ENCODE measurements at places on chromosomes 6 and 20.
A peak's percentile ranks its signal among the peaks of the same experiment; 100 is the strongest.

DNA sequence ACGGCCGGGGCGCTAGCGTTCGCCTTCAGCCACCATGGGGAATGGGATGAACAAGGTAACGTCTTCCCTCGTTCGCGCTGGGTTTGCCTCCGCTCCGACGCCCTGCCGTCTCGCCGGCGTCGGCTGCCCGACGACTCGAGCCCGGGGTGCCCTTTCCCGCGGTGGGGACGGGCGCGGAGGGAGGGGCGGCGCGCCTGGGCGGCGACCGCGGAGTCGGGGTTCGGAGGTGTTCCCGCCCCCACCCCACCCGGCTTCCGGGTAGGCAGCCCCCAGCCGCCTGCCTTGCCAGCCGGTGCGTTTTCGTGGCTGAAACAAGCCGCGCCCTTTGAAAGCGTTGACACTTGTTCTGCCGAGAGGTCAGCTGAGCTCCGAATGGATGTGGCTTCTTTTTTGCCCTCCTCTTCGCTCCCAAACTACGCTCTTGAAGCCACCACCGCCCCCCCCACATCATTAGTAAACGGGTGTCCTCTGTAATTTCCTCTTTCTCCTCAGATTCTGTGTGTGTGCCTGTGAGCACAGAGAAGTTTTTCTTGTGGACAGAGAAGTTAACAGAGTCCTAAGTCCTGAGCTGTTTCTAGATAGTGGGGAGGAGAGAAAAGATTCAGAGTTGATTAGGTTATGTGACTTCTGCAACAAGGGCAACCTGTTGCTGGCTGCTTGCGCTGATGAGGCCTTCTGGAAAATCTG, 362 bp downstream of the DUSP22 start:
- peak overlapping the region; percentile 92 for H3K4me3 ChIP-seq
- DNase-seq, result peak; percentile 78
- no peaks in the 10 kb centered on the region for H3K27me3 ChIP-seq
- H3K36me3 ChIP-seq, result no peaks in the 10 kb centered on the region
- peak overlapping the region; percentile 97 for H3K27ac ChIP-seq

- no peaks in the 10 kb centered on the region for H3K4me1 ChIP-seq
- H3K27ac ChIP-seq, result peak overlapping the region; percentile 15
- DNase-seq, result no peak
- H3K4me3 ChIP-seq, result no peak overlapping the region
- no peaks in the 10 kb centered on the region for H3K27me3 ChIP-seq
Observed at GRCh38 chr6:13674533-13675190, 37.0 kb downstream of the RANBP9 start.

GRCh38 chr20:63597651-63598478, 23.8 kb upstream of the HELZ2 start:
- no peaks in the 10 kb centered on the region for H3K4me1 ChIP-seq
- H3K36me3 ChIP-seq, result no peaks in the 10 kb centered on the region
- H3K4me3 ChIP-seq, result no peak overlapping the region
- no peaks in the 10 kb centered on the region for H3K27me3 ChIP-seq
- no peak overlapping the region for H3K27ac ChIP-seq

DNA sequence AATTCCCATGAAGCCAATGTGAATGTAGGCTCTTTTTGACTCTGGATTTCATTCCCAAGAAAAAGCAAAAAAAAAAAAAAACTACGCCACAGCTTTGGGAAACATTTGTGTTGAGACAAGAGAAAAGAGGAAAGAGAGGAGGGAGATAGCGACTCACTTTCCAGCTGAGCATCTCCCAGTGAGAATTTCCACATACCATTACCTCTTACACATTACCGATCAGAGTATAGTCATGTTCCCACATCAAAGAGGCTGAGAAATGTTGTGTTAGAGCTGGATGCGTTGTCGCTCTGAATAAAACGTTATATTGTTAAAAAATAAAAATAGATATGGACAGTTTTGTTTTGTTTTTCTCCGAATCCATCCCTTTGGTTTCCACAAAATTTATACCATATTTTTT, 1019.3 kb upstream of the ADGRB3 start:
- no peak overlapping the region for H3K4me3 ChIP-seq
- H3K27ac ChIP-seq, result no peak overlapping the region
- H3K36me3 ChIP-seq, result no peaks in the 10 kb centered on the region
- no peaks in the 10 kb centered on the region for H3K27me3 ChIP-seq
- no peak for DNase-seq
- no peaks in the 10 kb centered on the region for H3K4me1 ChIP-seq

DNA sequence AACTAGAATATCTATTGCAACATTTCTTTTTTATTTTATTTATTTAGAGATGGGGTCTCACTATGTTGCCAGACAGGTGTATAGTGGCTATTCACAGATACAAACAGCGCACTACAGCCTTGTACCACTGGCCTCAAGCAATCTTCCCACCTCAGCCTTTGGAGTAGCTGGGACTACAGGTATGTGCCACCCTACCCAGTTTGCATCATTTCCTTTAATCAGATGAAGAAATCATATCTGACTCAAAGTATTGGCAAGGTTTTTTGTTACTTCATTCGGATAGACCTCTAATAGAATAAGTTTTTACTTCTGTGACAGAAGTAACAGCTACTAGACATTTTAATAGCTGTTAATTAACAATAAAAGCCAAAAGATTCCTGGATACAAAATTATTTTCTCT, 153.9 kb downstream of the CDK19 start:
- H3K4me3 ChIP-seq, result no peak overlapping the region
- H3K27me3 ChIP-seq, result no peaks in the 10 kb centered on the region
- no peak overlapping the region for H3K27ac ChIP-seq
- no peaks in the 10 kb centered on the region for H3K4me1 ChIP-seq
- no peaks in the 10 kb centered on the region for H3K36me3 ChIP-seq
- DNase-seq, result no peak

- H3K4me1 ChIP-seq, result no peaks in the 10 kb centered on the region
- no peaks in the 10 kb centered on the region for H3K27me3 ChIP-seq
- H3K27ac ChIP-seq, result no peak overlapping the region
- DNase-seq, result no peak
Observed at GRCh38 chr20:10495173-10495572, 60.1 kb downstream of the SLX4IP start.

DNA sequence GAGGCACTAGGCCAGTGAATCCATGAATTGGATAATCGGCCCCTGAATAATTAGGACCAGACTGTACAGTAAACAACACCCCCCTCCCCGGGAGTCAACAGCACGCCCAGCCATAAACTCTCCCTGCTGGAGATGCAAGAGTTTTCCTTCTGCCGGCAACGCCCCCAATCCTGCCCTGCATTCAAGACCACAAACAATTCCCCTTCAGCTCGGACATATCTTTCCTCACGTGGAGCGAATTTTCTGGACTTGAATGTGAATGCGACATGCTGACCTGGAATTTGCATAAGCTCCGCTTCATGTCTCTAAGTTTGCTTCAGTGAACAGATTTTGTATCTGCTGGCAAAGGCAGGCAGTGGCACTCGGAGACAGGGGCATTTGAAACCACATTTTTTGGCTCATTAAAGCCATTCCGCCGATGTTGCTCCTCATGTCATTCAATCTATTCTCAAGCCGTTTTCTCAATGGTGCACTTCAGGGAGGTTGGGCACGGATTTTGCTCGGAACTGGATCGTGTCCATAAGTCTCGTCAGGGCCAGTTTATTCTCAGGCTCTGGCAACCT, 38.0 kb upstream of the GMPR start:
- peak; percentile 58 for DNase-seq
- H3K36me3 ChIP-seq, result no peaks in the 10 kb centered on the region
- H3K27me3 ChIP-seq, result no peaks in the 10 kb centered on the region
- H3K4me3 ChIP-seq, result peak overlapping the region; percentile 29

DNA sequence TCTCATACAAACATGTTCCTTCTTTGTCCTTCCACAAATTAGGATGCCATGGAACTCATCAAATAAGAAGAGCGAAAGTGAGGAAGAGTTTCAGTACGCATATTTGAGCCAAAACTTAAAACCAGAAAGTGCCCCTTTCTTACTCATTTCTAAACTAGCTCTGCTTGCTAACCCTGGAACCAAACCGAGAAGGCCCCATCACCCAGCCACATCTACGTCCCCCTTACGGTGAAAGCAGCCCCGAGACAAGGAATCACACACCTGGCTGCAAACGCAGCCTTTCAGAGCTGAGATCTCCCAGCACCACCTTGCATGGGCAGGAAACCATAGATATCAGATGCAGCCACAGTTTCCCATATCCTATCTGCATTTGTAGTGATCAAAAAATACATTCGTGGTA, 28.5 kb downstream of the TRERF1 start:
- no peak overlapping the region for H3K4me3 ChIP-seq
- no peak for DNase-seq
- no peaks in the 10 kb centered on the region for H3K27me3 ChIP-seq
- no peaks in the 10 kb centered on the region for H3K36me3 ChIP-seq
- H3K27ac ChIP-seq, result no peak overlapping the region

- no peaks in the 10 kb centered on the region for H3K4me1 ChIP-seq
- no peaks in the 10 kb centered on the region for H3K36me3 ChIP-seq
- peak overlapping the region; percentile 88 for H3K4me3 ChIP-seq
- H3K27ac ChIP-seq, result peak overlapping the region; percentile 72
- no peak for DNase-seq
Observed at GRCh38 chr20:43658069-43658722, 8.7 kb upstream of the MYBL2 start.

DNA sequence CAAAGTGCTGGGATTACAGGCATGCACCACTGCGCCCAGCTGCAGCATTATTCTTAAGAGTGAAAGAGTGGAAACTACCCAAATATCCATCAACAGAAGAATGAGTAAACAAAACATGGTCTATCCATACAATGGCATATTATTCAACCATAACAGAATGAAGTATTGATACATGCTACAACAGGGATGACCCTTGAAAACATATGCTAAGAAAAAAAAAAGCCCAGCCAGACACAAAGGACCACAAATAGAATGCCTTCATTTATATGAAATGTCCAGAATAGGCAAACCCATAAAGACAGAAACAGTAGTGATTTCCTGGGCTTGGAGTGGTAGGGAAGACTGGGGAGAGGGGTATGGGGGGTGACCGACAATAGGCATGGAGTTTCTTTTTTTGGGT, 7.1 kb downstream of the TUBB2B start:
- H3K4me3 ChIP-seq, result no peak overlapping the region
- H3K36me3 ChIP-seq, result no peaks in the 10 kb centered on the region
- no peak overlapping the region for H3K27ac ChIP-seq
- H3K27me3 ChIP-seq, result no peaks in the 10 kb centered on the region
- no peak for DNase-seq

DNA sequence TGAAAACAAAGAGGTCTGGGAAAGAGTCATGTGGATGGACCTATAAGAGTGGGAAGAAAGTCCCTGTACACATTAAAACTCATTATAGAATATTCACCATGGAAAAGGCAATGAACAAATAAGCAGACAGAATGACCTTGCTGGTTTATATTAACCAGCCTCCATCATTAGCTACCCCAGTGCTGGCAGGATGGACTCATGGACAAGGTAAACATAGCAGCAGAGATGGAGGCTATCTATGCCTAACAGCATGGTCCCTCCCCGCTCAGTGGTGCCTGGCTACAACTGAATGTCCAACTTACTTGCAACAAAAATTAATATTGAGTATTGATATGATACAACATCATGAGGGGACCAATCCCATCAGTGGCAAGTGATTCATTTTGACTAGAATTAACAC, 4.5 kb upstream of the ZKSCAN3 start:
- H3K27ac ChIP-seq, result no peak overlapping the region
- peaks cover under 1% of the 10 kb centered on the region for H3K4me1 ChIP-seq
- H3K27me3 ChIP-seq, result no peaks in the 10 kb centered on the region
- H3K4me3 ChIP-seq, result no peak overlapping the region
- DNase-seq, result no peak

DNA sequence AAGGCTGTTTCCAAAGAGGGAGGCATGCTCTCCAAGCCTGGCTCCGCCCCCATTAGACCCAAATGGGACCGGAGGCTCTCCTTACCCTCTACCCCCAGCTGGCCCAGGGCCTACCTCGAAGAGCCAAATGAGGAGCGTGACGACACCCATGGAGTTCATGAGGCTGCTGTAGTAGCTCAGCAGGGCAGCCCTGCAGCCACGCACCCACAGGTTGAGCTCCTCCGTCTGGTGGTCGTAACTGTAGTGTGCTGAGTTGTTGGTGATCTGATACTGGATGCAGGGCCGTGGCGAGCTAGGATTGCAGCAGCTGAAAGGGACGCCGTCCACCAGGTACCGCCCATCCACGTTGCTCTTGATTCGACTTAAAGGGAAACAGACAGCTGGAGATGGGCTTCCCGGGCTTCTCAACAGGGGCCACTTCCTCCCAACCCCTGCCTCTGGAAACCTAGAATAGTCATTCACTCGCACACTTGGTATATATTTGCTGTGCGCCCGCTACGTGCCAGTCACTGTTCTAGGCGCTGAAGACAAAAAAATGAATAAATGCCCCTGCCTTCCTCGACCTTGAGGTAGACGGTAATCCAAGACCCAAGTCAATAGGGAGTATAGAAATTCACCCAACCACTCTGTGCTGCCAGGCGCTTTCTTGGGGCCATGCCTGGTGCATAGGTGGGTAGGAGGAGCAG, 18.0 kb downstream of the PRPH2 start:
- DNase-seq, result no peak
- no peaks in the 10 kb centered on the region for H3K4me1 ChIP-seq
- no peaks in the 10 kb centered on the region for H3K36me3 ChIP-seq
- no peak overlapping the region for H3K4me3 ChIP-seq
- H3K27me3 ChIP-seq, result no peaks in the 10 kb centered on the region

GRCh38 chr20:48831718-48832404, 4.1 kb upstream of the PREX1 start:
- H3K36me3 ChIP-seq, result no peaks in the 10 kb centered on the region
- H3K27ac ChIP-seq, result no peak overlapping the region
- peak; percentile 46 for DNase-seq
- H3K27me3 ChIP-seq, result no peaks in the 10 kb centered on the region

- DNase-seq, result no peak
- H3K4me1 ChIP-seq, result no peaks in the 10 kb centered on the region
- no peaks in the 10 kb centered on the region for H3K36me3 ChIP-seq
- no peaks in the 10 kb centered on the region for H3K27me3 ChIP-seq
- H3K4me3 ChIP-seq, result no peak overlapping the region
Observed at GRCh38 chr20:53926428-53927028, 143.9 kb downstream of the BCAS1 start.

- H3K27ac ChIP-seq, result no peak overlapping the region
- no peaks in the 10 kb centered on the region for H3K27me3 ChIP-seq
- DNase-seq, result no peak
- H3K4me1 ChIP-seq, result no peaks in the 10 kb centered on the region
- H3K36me3 ChIP-seq, result no peaks in the 10 kb centered on the region
- no peak overlapping the region for H3K4me3 ChIP-seq
Observed at GRCh38 chr6:140782941-140783340, 1349.8 kb upstream of the GJE1 start.

GRCh38 chr6:37804586-37804985, 14.9 kb upstream of the ZFAND3 start:
- DNase-seq, result no peak
- peaks cover 3% of the 10 kb centered on the region for H3K4me1 ChIP-seq
- no peak overlapping the region for H3K27ac ChIP-seq
- H3K4me3 ChIP-seq, result no peak overlapping the region
- H3K27me3 ChIP-seq, result no peaks in the 10 kb centered on the region

- no peak overlapping the region for H3K4me3 ChIP-seq
- peaks cover 22% of the 10 kb centered on the region for H3K4me1 ChIP-seq
- no peaks in the 10 kb centered on the region for H3K36me3 ChIP-seq
Observed at GRCh38 chr6:118639054-118639964, 12.1 kb downstream of the CEP85L start.

GRCh38 chr6:19327661-19328060, 509.5 kb upstream of the ID4 start:
- H3K27me3 ChIP-seq, result no peaks in the 10 kb centered on the region
- H3K4me1 ChIP-seq, result no peaks in the 10 kb centered on the region
- H3K4me3 ChIP-seq, result no peak overlapping the region
